ENCODE measurements at places on chromosomes 1 and 21.

DNA sequence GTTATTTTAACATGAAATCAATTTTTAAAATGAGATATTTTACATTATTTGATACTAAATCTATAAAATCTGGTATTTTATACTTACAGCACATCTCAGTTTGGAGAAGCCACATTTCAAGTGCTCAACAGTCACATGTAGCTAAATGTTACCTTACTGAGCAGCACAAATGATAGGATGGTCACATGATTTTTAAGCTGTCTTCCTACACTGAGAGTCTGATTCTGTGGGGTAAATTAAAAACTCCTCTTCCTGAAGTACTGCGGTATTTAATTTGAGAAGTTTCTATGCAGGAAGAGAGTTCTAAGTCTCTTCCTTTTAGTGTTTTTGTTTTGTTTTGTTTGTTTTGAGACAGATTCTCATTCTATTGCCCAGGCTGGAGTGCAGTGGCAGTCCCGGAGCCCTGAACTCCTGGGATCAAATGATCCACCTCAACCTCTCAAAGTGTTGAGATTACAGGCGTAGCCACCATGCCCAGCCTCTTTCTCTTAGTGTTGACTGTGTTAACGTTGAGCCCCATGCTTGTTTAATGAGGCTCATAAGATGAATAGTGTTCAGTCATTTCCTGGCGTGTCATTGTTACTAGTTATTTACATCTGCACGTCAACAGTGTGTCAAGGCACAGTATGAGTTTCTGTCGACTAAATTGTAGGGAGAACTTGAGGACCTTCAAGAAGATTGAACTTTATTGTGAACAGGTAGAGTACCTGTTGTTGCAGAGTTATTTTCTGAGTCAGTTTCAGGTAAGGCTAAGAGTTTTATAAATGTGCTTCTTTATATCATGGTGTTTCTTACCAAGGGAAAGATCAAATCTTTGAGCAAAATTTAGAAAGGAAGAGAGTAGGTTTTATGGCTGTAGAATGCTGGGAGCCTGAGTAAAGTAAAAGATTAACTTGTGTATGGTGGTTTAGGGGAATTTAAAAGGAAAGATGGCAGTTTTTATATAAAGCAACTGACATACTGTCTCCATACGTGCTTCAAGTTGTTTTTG is 3.3 kb downstream of the CNST start:
- no peak for DNase-seq

DNA sequence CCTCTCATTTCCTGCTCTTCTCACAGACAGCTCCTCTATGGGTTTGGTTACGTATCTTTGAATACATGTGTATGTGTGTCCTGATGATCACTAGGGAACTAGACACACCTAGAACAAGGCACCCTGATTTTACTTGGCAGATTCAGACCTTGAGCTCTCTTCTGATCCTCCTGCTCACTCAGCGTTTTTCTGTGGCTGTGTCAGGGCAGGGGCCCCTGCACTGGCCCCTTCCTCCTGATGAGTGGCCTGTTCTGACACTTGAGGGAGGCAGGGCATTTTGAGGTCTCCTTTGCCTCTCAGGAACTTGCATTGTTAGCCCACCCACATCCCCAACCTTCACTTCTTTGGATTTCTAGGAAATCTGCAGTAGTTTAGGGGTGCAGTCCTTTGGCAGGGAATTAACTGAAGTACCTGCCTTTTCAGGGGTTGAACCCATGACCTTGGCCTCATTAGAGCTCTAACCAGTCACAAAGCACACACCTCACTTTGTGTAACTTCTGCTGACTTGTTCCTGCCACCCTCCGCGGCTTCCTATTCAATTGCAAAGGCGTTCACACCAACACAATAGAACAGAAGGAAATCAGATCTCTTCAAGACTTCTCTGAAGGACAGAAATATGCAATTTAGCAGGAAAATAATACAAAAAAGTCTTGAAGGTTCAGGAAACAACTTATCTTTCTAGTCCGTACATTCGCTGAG is 8.8 kb downstream of the SMYD2 start:
- no peak for DNase-seq

GRCh38 chr1:201022820-201023516 is 546 bp downstream of the KIF21B start:
- DNase-seq, result no peak

- DNase-seq, result no peak
These were observed 104.2 kb downstream of the COP1 start for GRCh38 chr1:176102768-176103350.

- DNase-seq, result no peak
These were observed 246.6 kb upstream of the CSF3R start for GRCh38 chr1:36729289-36729688.

DNA sequence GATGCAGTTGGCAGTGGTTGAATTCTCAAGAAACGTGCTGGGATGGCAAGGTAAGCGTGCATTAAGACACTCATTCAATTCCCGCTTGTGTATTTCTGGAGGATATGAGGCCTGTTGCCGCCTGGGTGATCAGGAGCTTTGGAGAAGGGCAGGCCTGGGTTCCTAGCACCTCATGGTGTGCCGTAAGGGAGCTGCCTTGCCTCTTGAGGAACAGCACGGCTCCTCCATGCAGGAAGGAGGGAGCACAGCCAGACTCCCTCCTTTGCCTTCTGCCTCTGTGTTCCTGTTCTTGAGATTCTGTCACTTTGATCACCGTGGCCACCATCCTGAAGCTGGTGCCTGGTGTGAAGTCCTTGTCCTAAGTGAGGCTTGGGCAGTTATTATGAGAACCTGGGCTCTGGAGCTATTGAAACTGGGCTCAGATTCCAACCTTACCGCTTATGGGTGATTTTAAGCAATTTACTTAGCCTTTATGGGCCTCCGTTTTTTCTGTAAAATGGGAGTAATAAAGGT is 18.3 kb downstream of the SLFNL1 start:
- no peak for DNase-seq

DNA sequence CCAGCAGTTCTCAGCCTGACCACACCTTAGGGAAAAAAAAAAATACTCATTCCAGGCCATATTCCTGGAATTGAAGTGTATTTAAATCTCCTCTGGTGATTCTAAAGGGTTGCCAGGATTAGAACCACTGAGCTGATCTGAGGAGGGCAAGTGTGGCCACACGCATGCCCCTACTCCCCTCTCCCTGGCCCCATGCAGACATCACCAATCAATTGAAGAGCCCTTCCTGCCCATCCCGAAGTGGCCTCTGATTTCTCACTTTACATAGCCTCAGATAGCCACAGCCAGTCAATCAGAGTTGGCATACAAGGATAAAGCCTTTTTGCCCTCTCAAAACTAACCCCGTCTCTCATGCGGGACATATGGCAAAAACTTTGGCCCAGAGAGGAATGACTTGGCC is 84.5 kb upstream of the TMEM51 start:
- no peak for DNase-seq

- DNase-seq, result no peak
These were observed 139.1 kb upstream of the ZNHIT6 start for GRCh38 chr1:85847356-85847755.

DNA sequence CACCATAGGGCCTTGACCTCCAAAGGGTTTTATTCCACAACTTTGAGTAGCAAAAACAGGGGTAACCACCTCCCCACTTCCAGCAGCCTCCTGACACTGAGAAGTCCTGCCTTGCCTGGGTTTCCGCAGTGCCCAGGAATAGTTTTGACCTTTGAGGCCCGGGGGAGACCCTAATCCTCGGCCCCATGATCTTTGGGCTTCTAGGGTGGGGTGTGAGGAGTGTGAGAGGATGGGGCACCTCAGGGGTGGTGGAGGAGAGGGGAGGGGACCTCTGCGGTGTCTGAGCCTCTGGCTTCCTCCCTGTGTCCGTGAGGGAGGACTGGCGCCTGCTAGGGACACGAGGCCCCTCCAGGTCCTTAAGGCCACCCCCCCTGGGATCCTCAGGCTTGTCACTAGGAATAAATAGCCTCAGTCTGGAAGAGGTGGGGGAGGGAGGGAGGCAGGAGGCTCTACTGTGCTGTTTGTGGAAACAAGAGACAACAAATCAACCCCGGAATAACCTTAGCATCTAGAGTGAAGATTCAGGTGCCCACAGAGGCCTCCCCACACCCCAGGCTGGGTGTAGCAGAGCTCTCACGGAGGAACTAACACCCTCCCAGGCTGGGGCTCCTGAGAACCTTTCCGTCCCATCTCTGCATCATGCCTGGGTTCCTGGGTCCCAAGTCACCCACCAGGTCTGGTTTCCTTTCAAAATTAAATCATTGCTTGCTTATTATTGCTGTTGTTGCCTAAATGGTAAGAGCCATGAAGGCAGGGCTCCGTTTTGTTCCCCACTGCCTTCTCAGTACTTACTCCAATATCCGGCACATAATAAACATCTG is 904 bp upstream of the FHL3 start:
- DNase-seq, result no peak

DNA sequence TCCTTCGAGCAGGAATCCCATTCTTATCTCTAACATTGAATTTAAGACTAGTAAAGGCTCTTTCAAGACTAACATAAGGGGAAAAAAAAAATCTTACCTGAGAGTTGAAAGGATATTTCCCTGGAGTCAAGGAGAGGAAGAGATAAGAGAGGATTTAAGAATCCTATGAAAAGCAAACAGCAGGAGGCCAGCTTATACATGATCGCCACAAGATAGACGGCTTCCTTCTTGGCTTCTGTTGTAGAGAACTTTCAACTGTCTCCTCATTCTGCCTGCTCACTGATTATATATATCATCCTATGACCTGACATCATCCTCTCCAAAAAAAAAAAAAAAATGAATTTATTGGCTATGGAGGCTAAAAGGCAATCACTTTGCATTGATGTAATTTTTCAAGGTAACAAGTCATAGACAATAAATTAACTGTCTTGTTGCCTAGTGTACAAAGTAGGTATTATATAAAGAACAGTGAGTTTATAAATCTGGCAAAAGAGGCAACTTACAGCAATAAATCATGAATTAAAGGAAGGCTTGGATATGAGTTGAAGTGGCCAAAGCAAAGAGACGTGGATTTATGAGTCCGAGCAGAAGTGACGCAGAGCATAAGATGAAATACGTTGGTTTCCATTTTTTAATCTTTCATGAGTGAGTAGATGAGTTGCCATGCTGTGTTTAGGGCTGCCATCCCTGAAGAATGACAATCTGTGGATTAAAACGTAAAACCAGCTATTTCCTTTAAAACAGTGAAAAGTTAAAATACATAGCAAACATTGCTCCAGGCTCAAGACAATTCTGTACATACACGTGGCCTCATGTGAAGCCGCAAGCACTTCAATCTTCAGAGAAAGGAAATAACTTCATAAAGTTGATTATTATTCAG is at the start of gene UTS2:
Gene UTS2, minus strand, starts transcription at position 262 of the 880 bp plus-strand sequence. Its CDS starts 62 bp downstream, at position 200.
- no peak for DNase-seq

DNA sequence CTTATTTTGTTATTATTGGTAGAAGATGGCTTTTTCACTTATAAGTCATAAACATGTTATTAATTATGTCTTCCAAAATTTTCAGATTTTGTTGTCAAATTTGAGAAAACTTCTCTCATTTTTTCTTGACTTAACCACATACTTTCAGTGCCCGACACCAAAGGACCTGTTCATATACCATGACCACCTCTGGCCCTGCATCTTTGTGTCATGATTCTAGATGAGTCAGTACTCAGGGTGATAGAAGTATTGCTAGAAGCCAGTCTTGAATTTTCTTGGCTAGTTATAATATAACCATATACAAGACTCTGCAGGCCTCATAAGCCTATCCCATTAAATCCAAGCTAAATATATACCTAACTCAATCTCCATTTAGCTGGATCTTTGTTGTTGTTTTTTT is 35.4 kb upstream of the DPH5 start:
- DNase-seq, result no peak

GRCh38 chr1:1206966-1207531 is 657 bp upstream of the TNFRSF18 start:
- DNase-seq, result no peak

DNA sequence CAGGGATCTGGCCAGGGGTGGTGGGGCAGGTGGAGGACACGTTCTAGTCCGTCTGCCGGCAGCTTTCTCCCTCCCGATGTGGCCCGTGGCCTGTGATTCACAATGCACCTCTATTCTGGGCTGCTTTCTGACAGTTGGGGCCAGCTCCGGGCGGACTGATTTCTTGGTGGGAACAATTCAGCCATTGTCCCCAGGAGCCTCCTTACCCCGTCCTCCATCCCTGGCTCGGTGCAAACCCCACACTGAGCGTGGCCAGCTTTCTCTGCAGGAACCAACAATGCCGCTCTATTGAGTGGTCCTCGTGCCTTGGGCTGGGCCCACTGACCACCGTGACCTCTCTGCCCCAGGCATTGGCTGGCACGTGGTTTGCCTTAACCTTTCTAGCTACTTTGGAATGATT is 29.7 kb downstream of the PADI2 start:
- no peak for DNase-seq

DNA sequence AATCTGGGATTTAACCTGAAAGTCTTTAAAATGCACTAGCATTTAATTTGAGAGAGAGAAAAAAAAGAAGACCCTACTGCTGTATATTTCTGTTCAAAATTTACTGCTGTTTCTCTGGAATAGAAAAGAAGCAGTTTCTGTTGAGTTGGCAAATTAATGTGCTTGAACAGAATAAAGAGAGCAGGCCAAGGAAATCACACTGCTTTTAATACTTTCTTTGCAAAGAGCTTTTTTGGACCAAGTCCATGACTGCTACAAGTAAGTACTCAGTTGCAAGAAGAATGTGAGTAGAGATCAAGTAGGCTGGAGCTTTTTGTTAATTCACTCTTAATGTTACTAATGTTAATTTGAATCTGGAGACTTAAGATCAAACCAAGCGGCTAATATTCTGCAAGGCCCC is 336.2 kb upstream of the SGIP1 start:
- DNase-seq, result no peak

DNA sequence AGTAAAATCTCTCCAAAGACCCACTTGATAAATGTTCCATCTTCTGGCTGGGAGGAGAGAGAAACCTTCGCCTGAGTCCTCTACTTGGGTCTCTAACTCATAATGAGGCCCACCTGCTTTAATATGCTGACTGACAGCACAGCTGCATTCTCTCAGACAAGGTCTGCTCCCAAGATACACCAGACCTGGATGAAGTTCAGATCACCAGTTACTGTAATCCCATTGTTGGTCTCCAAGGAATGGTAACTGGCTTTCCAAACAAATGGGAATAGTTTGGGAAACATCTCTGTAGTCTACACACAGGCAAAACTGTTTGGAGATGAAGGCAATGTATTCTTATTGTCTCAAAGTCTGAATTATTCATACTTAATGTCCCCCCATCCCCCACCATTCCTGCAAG is 27.9 kb upstream of the COL24A1 start:
- no peak for DNase-seq

- no peak for DNase-seq
These were observed 21.8 kb upstream of the LHX4 start for GRCh38 chr1:180208264-180208663.

DNA sequence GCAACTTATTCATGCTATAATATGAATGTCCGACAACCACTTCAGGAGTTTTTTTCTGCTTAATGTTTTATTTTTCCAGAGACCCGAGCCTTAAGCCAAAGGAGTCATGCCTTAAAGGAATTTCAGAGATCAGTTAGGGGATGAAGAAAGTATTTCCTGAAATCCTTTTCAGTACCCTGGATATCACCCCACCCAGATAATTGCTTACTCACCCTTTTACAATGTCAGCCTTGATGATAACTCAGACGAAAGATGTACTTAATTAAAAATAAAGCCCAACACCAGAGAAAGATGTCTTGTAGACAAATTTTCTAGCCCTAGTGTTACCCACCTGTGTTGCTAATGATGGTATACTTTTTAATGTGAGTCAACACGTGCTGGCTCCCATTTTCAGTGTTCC is 124.1 kb downstream of the XCL2 start:
- no peak for DNase-seq

All from stimulated activated CD8-positive, alpha-beta memory T cell treated with anti-CD3 and anti-CD28 coated beads, Interleukin-15, amount 100 ng/mL, for 24 hours (primary cell).